Iris pigment epithelial cell (primary cell): ENCODE measurements at places on chromosomes 7 and 10.
A peak's percentile ranks its signal among the peaks of the same experiment; 100 is the strongest.

GRCh38 chr7:73894733-73895551 is 34.0 kb downstream of the TMEM270 start:
- DNase-seq = peak; percentile 74

DNA sequence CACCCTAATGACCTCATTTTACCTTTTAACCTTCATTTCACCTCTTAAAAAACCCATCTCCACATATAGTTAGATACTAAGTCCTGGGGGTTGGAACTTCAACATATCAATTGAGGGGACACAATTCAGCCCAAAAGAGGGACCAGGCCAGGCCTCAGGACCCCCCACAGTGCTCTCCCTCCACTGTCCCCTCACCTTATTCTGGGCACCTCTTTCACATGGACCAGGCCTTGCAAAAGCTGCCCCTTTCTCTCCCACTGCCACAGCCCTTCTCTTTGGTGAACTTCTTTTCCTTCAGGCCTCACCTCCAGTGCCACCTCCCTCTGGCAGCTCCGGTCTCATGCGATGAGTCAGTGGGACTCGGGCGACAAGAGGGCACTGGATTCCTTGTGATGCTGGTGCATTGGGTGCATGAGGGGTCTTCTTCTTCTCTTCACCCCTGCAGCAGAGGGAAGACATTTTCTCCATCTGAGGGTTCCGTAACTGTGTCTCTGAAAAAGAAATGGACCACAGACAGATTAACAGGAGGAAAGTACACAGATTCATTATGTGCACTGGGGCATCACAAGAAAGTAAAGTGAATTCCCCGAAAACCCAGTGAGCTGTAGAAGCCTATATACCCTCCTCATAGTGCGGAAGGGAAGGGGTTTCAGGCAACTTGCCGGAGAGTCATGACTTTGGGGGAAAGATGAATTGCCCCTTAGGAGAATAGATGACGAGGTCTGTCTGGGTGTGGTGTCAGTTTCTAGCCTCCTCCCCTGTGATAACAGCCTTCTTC is 288.7 kb upstream of the IGFBP3 start:
- no peak for DNase-seq

- no peak for DNase-seq
Measured at GRCh38 chr10:61049386-61049785, 105.4 kb upstream of the RHOBTB1 start.

- DNase-seq = no peak
Measured at GRCh38 chr10:127068485-127068884, 127.9 kb downstream of the INSYN2A start.

- peak; percentile 15 for DNase-seq
Measured at GRCh38 chr7:20352573-20353306, 22.0 kb downstream of the ITGB8 start.

DNA sequence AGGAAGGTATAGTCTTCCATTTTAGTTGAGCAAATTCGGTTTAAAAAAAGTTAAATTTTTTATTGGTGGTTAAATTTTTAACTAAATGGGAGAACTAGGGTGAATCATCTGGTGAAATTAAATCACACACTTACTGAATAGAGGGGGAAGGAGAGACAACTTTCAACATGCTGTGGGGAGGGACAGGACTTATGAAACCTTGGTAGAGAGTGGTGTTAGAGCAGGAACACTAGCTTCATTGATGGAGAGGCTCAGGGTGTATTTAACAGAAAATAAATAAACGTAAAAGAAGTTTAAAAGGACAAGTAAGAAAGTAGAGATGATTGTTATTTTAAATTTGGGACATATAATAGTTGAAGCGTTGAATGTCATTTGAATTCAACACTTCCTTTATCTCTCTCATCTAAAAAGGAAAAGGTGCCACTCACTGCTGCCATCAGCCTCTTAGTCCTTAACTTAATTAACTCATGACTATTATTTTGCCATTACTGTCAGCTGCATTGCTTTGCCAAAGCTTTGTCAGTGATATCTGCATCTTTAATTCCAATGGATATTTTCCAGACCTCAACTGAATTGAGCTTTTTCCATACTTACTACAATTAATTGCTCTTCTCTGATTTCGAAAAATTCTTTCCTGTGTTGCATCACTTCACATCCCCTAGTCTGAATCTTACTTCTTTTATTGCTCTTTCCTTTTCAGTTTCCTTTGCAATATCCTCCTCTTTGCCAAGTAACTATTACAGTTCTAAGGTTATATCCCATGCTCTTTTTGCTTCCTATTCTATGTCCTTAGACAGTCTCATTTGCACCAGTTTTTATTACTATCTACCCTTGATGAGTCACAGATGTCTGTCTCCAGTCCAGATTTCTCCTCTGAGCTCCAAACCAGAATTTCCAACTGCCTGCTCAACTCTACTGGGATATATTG is 71.7 kb downstream of the GNAT3 start:
- DNase-seq = peak; percentile 80

DNA sequence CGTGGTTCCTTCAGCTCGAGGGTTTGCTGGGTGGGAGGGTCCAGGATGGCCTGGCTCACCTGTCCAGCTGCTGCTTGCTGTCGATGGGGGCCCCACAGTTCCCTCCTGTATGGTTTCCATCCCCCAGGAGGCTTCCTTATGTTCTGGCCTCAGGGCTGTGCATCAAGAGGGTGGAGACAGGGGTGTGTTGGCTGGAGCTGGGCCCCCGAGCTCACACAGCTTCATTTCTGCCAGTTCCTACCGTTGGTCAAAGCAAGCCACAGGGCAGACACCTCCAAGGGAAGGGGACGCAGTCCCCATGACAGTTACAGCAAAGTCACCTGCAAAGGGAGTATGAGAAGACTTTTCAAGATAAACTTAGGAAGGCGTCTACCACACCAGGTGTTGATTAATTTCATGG is 156.9 kb downstream of the EBF3 start:
- no peak for DNase-seq

DNA sequence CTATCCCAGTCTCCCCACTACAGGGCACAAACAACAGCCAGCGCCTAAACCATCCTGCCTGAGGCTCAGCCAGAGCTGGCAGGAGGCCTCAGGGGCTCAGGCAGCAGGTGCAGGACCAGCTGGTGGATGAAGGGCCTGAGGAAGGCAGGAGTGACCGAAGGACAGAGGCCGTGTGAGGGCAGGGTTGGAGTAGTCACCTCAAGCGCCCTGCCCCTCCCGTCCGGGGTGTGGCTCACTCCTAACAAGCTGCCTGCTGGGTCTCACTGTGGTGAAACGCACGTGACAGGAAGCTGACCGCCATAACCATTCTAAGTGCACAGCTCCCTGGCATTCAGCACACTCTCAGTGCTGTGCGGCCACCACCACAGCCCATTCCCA is 281.1 kb downstream of the ELFN1 start:
- no peak for DNase-seq

GRCh38 chr7:137546671-137547070 is 203.1 kb upstream of the PTN start:
- DNase-seq = peak; percentile 64

DNA sequence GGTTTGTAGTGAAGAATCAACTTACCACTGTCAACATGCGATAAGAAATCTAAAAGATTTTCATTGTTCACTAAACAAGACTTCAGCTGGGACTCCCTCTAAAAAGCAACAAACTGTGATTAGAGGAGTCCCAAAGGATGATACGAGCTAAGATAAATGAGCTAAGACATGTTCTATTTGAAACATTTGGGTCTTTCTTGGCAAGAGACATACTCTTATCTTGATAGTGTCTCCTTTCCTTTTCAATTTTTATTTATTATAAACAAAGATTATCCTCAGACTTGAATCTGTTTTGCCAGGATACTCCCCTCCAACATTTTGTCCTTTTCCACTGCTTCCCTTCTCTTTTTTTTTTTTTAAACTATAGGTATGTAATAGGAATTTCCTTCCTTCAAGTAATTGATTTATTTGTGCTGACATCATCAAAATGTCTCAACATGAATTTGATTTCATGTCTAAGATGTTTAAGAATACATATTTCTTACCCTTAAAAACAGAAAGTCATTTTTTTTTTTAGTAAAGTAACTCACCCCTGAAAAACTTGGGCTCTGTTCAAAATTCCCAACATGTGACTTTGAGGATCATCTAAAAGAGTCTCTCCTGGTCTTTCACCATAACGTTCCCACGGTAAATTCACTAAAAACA is 158.4 kb upstream of the NRP1 start:
- DNase-seq = no peak

GRCh38 chr7:157620616-157621015 is 283.8 kb downstream of the DNAJB6 start:
- no peak for DNase-seq

DNA sequence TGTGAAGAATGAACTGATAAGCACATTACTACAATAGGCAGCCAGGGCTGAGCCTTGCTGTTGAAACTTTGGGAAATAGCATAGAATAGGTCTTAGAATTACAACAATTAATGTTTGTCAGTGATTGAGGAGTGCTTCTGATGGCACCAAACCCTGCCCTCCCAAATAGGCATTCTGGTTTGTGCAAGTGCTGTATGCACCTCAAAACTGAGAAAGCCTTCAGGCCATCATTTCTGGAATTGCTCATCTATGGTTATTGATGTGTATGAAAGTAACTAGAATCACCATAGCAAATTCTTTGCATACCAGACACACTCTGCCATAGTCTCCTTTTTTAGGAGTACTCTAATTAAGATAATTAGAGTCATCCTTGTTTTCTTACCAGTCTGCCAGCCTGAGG is 585.0 kb upstream of the MBL2 start:
- no peak for DNase-seq

DNA sequence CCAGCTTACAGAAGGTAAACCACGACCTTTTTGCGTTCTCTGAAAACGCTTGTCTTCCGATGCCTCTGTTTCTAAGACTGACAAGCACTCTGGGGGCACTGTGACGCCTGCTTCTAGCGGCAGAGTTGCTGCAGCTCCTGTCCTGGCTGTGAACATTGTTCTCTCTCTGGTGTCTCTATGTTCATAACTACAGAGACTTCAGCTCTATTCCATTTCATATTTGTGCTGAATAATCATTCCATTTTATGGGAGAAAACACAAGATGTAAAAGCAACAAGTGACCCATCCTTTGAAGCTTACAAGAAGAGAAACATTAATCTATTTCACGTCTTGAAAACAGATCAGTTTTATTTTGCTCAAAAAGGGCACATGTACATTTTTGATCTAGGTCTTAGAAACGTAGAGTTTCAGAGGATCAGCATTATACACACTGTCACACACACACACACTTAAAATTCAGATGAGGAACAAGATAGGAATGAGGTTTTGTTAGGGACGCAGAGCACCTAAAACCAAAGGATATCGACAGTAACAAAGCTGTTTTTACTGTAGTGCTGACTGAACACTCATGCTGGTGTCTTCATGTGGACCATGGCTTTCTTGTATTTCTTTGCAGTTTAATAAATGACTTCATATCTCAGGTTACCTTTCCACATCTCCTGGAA is 3.0 kb downstream of the IKZF1 start:
- no peak for DNase-seq

- DNase-seq = no peak
Measured at GRCh38 chr10:1360011-1360557, 303.9 kb downstream of the WDR37 start.

- DNase-seq = no peak
Measured at GRCh38 chr7:113099284-113099919, 12.8 kb upstream of the GPR85 start.

DNA sequence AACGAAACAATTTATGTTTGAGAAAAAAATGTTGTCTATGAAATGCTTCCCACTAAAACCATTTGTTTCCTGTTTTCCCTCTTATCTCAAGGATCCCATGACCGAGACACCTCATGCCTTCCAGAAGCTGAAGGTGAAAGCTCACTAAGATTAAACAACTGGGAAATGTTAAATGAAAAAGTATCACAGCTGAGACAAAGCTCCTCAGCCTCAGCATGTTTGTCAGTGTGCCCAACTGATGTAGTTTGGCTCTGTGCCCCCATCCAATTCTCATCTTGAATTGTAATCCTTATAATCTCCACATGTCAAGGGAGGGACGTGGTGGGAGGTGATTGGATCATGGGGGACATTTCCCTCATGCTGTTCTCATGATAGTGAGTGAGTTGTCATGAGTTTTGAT is 327.3 kb downstream of the HTR7 start:
- peak; percentile 49 for DNase-seq

DNA sequence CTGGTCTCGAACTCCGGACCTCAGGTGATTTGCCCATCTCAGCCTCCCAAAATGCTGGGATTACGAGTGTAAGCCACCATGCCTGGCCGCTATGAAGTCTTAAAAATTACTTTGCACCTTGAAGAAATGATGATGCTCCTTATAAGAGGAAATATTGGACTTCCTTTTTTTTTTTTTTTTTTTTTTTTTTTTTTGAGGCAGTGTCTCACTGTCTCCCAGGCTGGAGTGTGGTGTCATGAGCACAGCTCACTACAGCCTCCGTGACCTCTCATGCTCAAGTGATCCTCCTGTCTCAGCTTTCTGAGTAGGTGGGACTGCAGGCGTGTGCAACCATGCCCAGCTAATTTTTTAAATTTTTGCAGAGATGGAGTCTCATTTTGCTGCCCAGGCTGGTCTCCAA is 65.3 kb downstream of the KMT2E start:
- no peak for DNase-seq

DNA sequence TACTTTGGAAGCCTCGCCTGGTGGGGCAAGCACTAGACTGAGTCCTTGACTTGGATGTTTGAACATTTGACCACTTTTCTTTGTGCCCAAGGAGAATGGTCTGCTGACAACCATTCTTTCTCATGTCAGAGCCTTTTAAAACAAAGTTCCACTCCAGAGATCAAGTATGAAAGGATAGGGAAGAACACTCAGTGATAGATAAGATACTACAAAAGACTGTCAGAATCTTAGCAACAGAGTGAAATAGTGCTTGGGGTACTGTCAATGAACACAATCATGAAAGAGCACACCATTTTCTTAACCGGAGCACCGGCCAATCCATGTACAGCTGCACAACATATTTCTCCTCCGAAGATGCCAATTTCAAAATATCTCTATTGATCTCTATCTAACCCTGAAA is 82.8 kb upstream of the ADO start:
- DNase-seq = no peak

DNA sequence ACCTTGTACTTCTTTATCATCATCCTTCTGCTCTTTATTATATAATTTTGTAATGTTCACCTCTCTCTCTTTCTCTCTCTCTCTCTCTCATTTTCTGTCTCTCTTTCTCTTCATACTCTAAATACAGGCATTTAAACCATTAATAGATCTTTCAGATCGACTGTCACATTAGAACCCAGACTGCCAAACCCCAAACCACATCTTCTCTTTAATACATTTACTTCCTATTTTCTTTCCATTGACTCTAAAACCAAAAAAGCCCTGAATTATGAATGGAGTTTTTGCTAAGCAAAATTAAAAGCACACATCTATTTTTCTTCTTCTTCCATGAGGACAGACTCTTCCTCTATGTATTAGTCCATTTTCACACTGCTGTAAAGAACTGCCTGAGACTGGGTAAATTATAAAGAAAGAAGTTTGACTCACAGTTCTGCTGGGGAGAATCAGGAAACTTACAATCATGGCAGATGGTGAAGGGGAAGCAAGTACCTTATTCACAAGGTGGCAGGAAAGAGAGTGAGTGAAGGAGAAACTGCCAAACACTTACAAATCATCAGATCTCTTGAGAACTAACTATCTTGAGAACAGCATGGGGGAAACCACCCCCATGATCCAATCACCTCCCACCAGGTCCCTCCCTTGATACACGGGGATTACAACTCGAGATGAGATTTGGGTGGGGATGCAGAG is 272.7 kb upstream of the MGMT start:
- no peak for DNase-seq
